ENCODE measurements at places on chromosomes 3 and 15.

DNA sequence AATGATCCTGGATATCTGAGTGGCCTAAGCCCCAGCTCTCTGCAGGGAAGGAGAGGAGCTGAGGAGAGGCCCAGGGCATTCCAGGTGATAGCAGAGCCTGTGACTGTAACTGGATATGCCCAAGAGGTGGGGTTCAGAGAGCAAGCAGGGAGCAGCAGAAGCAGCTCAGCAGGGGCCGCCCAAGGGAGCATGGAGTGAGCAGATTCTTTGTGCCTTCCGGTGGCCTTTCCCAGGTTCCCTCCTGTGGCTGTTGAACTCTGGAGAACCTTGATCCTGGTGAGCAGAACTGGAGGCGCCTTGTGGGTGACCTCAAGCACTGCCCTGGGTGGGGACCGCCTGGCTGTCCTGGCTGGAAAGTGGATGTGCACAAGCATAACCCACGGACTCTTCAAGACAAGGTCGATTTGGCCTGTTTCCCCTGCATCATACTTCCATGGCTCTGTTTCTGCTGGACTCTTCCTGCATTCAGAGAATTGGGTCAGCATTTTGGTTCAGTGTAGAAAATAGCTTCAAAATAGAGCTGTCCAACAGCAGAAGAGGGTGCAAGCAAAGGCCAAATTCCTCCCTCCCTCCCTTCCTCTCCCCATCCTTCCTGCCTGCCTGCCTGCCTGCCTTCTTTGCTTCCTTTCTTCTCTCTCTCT is 76.1 kb downstream of the ARNT2 start:
- DNase-seq, result no peak

GRCh38 chr3:172309741-172310427 is 138.4 kb downstream of the GHSR start:
- DNase-seq, result no peak

DNA sequence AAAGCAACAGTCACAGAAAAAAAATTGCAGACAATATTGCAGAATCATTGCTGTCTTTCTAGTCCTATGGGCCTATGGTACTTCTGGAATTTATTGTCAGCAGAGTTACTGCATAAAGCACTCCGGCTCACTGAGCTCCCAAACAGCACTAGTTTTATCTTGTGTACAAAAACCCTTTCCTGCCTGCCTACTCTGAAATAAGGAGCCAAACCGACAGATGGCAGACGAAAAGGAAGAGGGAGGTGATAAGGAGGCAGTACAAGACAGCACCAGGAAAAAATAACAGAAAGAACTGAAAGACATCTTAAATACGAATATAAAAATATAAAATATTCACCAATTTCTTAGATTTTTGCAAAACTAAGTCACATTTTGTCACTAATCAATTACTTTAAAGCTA is 15.6 kb downstream of the HERC1 start:
- DNase-seq, result no peak

DNA sequence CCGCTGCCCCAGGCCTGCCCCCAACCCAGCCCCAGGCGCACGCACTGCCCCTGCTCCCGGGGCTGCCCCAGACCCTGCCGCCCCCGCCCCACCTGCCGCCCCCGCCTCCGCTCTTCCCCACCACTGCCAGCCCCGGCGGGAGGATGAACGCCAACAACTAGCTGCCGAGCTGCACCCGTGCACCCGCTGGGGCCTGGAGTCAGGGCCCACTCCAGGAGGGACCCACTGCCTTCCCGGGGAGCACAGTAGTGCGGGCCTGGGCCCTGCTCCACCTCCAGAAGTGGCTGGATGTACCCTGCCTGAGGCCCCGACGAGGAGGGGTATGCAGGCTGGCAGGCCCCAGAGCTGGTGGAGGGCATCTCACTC is 10.9 kb downstream of the ZBTB47 start:
- DNase-seq, result no peak

- DNase-seq, result no peak
These were observed 7.2 kb upstream of the MAP4 start for GRCh38 chr3:48023377-48023776.

DNA sequence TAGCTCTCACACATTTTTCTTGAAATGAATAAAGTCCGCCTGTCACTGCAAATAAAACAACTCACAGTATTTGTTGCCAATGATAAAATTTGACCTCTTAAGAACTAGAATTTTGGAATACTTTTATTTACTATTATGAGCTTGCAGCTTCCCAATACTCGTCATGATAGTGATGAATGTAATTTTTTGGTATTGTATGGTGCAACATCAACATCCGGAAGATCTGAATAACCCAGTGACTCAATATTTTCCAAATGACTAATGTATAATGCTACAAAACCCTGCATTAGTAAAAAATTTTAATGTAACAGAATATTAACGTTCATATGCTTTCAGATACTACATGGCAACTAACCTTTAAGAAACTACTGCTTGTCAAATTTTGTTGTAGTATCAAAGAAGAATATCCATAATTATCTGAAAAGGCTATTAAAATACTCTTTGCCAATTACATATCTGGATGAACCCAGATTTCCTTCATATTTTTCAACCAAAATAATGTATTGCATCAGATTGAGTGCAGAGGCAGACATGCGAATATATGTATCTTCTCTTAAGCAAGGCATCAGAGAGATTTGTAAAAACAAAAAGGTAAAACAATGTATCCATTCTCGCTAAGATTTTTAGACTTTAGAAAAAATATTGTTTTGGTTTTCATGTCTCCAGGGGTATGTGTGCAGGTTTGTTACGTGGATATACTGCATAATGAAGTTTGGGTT is 95.3 kb downstream of the IGF2BP2 start:
- no peak for DNase-seq

DNA sequence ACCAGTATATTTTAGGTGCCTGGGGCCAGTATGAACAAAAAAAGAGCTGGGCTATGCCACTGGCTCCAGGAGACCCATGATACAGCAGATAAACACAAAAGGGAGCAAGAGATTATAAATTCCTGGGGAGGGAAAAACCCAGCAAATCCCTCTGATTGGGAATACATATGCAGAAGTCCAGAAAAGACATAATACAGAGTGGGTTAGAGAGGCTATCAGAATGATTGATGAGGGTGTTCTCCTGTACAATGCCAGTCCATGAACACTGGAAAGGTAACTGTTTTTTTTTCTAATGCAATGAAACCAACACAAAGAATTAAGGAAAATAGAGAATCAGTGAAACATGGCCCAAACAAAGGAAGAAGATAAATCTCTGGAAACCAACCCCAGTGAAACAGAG is 5.4 kb upstream of the VPS39 start:
- no peak for DNase-seq

GRCh38 chr3:55089211-55089610 is 161.4 kb upstream of the LRTM1 start:
- DNase-seq, result no peak

DNA sequence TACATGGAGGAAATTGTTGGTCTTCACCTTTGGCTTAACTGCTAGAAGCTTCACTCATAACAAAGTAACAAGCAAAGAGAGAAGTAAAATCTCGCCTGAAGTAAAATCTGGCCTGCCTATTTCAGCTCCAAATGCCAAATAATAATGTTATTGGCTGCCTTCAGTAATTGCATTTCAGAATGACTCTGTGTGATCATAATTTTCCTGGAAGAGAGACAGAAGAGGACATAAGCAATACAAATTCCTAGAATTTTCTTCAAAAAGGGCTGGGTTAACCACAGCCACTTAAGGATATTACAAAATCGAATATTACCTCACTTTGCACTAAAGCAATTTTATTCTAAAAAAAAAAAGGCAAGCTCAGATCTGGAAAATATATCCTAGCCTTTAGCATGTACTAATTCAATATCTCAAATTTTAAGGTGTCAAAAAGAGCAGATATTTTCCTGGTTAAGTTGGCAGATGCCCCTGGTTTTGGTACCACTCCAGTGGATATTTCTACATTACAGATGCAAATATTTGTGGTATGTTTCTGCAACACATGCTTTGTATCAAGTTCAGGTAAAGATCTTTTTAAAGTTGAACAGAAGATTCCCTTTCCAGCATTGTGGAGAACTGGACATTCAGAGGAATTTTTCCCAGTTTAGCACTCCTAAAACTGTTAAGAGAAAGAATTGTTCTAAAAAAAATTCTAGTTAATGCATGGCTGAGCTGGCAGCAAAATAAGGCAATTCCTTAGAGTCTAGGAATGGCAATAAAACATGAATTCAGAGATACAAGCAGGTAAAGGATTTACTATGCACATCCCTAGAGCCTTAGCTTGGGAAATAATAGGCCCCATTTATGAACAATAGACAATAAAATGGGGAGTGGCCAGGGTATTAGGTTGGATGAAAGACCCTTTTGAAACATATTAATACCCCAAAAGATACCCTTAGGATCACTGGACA is 116.7 kb downstream of the STAC start:
- DNase-seq, result no peak

DNA sequence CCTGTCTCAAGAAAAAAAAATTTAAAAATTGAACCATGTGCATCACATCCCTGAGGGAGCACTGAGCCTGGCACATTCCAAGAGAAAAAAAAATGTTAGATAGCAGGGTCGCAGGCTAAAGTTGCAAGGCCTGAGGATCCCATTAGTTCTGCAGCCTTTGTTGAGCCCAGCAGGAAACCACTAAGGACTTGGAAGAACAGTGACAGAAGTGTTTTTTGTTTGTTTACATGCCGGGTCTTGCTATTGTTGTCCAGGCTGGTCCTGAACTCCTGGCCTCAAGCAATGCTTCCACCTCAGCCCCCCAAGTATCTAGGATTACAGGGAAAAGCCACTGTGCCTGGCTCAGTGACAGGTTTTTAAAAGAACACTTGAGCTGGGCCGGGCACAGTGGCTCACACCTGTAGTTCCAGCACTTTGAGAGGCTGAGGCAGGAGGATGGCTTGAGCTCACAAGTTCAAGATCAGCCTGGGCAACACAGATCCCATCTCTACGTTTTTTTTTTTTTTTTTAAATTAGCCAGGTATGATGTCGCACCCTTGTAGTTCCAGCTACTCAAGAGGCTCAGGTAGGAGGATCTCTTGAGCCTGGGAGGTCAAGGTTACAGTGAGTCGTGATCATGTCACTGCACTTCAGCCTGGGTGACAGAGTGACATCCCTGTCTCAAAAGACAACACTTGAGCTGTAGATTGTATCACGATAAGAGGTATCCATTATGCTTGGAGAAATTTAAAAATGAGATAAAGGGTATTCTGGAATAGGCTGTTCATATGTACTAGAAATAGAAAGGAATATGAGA is 15.2 kb downstream of the CHAC1 start:
- no peak for DNase-seq
